T-helper 2 cell (primary cell): ENCODE measurements at places on chromosomes 4 and X.
A peak's percentile ranks its signal among the peaks of the same experiment; 100 is the strongest.

GRCh38 chr4:112585977-112586736 is 50.6 kb downstream of the ZGRF1 start:
- no peak for DNase-seq

DNA sequence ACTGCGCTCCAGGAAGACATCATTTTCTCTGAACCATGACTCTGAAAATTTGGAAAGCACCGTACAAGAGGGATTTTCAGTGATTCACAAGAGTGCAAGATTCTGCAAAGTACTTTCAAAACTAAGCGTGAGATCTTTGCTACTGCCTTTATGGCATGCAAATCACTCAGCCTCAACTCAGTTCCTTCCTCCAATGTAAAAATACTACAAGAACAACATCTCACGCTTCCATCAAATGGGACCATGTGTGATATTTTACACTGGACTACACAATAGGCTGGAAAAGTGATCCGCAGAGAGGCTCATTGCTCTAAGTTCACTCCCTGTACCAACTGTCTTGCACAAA is 674 bp upstream of the IL15 start:
- DNase-seq = no peak

- DNase-seq = no peak
Measured at GRCh38 chr4:13703096-13703495, 75.6 kb upstream of the BOD1L1 start.

DNA sequence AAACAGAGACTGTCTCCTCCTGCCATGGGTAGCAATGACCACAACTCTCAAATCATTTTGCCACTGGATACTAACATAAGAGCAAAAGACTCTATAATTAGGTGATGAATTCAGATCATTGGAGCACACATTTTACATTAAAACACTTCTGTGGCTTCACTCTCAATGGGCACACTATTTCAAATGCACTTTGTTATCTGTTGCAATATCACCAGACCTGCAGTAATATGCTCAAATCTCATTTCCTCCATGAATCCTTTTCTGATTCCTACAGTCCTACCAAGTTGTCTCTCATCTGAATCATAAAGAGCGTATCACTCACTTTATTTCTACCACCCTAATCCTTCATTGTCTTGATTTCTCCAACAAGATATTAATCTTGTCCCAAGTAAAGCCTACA is 302.8 kb downstream of the KCNIP4 start:
- DNase-seq = no peak

- no peak for DNase-seq
Measured at GRCh38 chrX:51894697-51895336, 1.4 kb downstream of the MAGED1 start.

GRCh38 chrX:41043196-41043595 is 42.0 kb upstream of the USP9X start:
- DNase-seq = no peak

- no peak for DNase-seq
Measured at GRCh38 chr4:77154761-77155499, 2.1 kb upstream of the CCNG2 start.

- DNase-seq = no peak
Measured at GRCh38 chrX:47936224-47936939, 67.4 kb downstream of the ZNF182 start.

DNA sequence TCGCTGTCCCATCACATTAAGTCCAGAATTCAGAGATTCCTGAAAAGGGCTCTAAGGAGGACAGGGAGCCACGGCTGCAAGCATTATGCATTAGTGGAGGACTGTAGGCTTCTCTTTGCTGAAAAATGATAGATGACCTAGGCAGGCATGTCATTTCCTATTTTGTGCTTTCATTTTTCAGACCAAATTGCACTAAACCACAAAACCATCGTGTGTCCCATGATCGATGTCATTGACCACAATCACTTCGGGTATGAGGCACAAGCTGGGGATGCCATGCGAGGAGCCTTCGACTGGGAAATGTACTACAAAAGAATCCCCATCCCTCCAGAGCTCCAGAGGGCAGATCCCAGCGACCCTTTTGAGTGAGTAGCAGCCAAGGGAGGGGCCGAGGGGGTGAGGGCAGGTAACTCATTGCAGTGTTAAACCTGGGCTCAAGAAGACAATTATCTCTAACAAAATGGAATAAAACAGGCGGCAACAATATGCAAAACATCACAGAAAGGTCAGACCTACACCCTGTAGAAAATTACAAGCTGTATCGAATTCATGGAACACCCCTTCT is 355.2 kb upstream of the GALNT7 start:
- DNase-seq = no peak

DNA sequence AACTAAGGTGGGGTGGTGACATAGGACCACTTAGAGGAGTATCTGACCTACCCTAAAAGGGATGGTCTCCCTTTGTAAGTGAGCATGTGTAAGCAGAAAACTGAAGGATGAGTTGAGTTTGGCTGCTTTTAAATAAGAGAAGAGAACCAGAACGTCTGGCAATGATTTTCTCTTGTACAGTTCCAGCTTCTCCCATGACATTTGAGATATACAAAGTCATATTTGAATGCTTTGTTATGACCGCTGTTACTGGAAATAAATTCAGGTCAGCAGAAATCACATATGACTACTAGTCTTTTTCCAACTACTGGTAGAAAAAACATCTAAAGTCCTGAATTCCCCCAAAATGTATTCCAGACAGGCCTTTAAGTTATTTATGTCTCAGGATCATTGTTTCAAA is 313.3 kb upstream of the BMP3 start:
- no peak for DNase-seq

DNA sequence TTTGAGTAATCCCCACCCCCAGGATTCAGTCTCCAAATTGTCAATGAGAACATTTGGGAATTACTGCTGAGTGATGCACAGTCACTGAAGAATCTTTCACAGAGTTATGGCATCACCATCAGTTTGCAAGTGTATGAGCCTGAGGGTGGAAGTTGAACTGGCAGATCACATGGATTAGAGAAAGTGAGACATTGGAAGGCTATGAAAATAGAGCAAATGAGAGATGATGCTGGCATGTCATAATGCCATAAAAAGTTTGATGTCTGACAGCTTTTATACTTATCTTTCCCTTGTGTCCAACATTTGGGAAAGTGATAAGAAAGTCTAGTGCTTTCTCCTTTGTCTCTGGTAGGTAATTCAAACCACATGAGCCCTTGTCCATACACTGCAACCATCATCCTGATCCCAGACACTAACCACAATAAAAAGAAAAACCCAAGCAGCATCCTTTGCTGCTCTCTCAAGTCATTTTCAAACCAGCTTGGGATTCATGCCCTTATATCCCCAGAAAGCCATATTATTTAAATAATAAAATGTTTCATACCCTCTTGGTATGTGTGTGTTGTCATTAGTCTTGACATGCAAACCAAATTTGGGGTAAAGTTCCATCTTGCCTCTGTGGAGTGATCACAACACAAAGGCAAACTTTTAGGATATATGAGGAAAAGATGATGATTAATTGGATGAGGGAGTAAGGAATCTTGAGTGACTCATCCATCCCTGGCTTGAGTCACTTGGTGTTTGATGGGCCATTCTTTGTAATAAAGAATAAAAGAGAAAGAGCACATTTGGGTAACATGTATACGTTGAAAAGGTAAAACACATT is 438.9 kb downstream of the GRXCR1 start:
- no peak for DNase-seq

DNA sequence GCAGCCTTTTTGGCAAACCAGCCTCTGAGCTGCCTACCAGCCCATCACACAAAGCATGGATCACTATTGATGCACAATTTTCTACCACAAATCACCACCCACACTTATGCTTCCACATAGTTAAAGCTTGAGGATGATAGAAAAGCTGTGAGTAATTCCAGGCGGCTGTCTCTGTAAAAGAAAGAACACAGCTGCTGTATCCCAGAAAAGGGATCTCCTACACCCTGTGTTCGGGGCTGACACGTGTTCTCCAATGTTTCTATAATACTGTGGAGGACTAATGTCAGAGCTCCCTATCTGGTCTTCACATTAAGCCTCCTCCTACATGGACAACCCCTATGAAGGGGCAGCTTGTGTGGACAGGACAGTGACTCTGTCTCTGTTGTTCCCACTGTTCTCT is 12.5 kb upstream of the BRS3 start:
- no peak for DNase-seq

- DNase-seq = no peak
Measured at GRCh38 chr4:78764498-78764961, 11.6 kb upstream of the BMP2K start.

GRCh38 chr4:2932951-2933565 is 30.1 kb downstream of the NOP14 start:
- DNase-seq = peak; percentile 74

DNA sequence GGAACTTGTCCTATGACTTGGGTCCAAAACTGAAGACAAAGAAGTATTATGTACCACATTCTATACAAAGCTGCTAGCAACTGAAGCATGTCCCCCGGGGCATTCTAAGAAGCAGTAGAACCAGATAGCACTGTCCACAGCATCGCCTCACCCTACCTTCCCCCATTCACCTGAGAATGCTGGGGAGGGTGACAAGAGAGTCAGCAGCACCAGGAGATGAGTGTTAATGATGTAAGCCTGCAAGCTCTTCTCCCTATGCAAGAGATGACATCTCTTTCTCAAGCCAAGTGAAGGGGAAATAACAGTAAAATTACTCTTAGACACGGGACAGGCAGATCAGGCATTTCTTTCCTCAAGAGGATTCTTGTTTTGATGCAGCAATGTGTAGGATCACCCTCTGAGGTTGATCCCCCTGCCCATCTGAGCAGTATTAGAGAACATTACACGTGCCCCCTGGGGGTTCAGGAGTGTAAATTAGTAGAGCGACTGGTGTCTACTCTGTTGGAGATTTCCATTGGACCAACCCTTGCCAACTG is 13.9 kb upstream of the TLR1 start:
- no peak for DNase-seq

- DNase-seq = no peak
Measured at GRCh38 chr4:121771869-121772268, 6.9 kb upstream of the SMIM43 start.

DNA sequence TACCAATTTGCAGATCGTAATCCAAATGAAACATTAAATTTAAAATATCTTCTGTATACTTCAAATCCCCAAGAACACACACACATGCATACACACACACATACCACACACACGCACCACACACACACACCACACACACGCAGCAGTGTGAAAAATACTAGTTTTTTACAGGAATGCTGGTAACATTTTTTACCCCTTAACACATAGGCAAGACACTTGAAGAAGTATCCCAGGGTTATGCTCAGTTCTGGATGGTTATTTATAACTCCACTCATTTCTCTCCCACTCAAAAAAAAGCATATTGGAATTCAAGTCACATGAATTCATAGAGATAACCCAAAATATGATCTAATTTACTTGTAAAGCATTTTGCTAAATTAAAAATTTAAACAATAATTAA is 325.5 kb upstream of the SLC7A11 start:
- DNase-seq = no peak

GRCh38 chr4:138639018-138639741 is 376.4 kb upstream of the NOCT start:
- DNase-seq = no peak

- DNase-seq = no peak
Measured at GRCh38 chrX:6778544-6779503, 243.9 kb upstream of the VCX3A start.

DNA sequence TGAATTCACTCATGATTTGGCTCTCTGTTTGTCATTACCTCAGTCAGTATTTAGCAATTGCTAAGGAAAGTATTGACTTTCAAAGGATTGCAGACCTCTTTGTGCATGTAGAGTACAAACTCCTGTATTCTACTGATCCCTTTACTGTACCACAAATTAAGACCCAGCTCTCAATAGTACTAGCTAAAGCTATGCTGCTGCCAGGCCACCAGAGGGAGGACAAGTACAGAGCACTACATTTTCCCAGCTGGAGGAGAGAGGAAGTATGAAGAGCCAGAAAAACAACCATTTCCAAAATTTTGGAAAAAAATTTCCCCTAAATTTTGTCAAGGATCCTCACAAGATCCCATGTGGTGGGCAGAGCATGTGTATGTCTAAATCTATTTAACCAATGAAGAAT is 175.0 kb upstream of the MTMR8 start:
- no peak for DNase-seq

- DNase-seq = no peak
Measured at GRCh38 chr4:10696253-10696652, 11.7 kb upstream of the CLNK start.

- no peak for DNase-seq
Measured at GRCh38 chr4:82792912-82793649, 5.5 kb downstream of the SCD5 start.

DNA sequence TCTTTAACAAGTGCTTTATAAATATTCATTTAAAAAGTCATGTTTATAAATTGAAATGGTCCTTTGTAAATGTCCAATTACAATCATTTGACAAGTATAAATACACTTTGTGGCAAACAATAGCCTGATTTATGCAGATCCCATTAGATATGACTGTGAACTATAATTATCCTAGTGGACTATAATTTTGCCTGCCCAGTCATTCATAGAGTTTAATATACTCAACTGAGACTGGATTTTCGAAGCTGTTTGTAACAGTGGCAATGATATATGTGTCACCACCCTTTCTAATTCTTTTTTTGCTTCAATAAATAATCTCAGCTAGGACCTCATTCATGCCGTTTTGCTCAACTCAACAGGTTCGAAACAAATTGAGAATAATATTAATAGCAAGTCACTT is 732.0 kb downstream of the PCDH18 start:
- no peak for DNase-seq

GRCh38 chr4:174157106-174157607 is 126.3 kb downstream of the FBXO8 start:
- no peak for DNase-seq

- DNase-seq = no peak
Measured at GRCh38 chr4:25563071-25563564, 92.5 kb upstream of the SLC34A2 start.

DNA sequence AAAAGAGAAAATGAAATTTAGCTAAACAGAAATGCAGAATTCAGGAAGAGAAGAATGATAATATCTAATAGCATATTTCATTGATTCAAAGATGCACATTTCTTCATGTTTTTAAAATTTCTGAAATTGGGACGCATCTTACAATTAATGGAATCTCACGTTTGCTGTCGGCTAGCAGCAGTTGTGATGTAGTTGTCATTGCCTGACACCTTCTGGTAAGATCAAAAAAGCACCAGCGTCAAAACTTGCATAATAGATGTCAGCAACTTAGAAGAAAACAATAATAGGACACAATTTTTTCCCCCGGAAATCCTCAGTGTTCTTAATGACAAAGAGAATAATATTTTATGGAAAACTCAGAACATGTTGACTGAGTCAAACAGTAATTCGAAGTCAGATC is 29.8 kb upstream of the SLC7A3 start:
- no peak for DNase-seq

- DNase-seq = no peak
Measured at GRCh38 chr4:2483237-2483636, 14.3 kb downstream of the RNF4 start.
